ENCODE measurements at places on chromosomes 11 and 22.

DNA sequence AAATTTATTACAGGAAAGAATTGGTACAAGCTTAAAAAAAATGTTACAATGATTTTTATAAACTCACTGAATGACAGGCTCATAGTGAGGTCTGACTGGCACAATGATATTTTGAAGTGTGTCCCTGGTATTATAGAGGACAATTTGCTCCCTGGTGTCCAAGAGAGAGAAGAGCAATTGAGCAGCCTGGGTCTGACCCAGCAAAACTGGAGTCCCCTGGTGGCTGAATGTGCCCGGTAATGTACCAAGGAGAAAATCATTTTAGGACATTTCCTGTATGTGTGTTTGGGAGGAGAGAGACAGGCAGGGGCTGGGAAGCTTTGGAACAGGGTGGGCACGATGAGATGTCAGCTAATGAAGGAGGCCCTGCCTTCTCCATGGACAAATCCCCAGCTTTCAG is 125.3 kb downstream of the APOL5 start:
- peak; percentile 84 for DNase-seq

DNA sequence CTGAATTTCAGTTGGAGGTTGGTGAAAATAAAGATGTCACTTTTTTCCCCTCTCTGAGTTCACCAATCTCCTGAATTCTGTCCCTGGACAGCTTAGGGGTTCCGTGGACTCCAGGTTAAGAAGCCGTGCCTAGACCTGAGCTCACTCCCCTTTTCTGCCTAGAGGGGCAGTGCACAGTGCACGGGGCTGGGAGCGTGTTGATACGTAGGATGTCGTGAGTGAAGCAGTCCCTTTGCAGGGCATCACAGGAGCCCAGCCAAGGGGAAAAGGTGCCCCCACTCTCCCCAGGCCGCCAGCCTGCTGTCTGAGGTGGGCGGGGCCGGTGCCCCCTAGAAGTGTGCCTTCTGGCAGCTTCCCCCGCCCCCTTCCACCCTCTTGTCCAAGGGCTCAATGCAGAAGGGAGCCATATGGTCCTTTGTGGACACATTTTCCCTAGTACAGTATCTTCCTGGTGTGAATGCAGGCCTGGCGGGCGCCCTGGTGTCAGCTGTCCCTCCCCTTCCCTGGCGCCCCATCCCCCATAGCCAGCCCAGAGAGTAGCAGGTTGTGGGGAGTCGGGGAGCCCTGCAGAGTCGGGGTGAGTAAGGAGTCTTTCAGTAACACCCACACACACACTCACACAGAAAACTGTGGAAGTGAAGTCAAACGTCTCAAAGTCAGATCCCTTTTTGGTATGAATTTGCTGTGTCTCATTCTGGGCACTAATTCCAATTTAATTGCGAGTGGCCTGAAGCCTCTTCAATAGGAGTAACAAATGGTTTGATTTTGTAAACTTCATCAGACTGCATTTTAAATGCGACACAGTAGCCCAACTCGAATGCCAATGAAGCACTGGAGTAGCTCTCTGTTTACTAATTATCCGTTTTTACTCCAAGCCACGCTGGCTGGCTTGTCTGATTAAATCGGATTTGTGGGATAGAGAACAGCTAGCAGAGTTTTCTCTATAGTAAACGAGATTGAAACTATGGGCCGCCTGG is 67.5 kb upstream of the NNMT start:
- no peak for DNase-seq

DNA sequence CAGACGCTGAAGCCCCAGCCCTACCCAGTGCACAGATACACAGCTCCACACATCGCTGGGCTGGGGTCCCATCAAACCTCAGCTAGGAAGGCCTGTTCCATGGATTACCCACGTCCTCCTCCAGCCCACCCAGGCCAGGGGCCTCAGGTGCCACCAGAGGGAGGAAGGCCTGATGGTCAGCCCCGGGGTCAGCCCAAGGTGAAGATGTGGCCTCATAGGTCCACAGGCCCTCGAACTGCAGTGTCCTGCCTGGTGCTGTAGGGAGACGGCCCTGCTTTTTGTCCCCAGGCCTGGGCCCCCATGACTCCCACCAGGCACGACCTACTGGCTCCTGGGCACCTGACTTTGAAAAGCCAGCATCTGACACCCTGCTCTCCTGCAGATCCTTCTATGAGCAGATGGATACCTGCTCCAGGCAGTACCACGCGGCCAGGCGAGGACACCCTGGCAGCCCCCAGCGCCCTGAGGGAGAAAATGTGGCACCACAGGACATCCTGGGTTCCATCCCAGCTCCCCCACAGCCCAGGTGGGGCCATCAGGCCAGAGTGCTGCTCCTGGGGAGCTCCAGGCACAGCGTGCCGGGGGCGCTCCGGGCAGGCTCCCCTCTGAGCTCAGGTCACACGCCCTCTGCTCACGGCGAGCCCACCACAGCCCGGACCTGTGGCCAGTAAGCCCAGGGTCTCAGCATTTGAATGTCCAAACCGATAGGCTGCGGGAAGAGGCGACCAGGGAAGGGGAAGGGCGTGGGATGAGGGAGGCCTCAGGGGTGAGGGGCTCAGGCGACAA is 15.8 kb upstream of the MOB2 start:
- no peak for DNase-seq

DNA sequence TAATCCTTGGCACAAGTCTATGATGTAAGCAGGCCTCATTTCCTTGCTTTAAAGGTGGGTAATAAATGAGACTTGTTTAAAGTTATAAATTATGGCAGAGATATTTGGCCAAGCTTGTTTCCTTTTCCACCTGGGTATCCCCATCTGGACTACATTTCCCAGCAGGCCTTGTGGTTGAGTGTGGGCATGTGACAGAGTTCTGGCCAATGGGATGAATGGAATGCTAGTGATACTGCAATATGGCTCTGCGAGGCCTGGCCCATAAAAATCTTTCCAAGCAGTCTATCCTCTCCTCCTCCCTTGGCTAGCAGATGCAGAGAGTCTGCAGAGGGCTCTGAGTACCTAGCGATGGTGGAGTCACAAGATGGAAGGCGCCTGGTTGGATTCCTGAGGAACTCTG is 102.5 kb downstream of the TIMP3 start:
- peak; percentile 27 for DNase-seq

DNA sequence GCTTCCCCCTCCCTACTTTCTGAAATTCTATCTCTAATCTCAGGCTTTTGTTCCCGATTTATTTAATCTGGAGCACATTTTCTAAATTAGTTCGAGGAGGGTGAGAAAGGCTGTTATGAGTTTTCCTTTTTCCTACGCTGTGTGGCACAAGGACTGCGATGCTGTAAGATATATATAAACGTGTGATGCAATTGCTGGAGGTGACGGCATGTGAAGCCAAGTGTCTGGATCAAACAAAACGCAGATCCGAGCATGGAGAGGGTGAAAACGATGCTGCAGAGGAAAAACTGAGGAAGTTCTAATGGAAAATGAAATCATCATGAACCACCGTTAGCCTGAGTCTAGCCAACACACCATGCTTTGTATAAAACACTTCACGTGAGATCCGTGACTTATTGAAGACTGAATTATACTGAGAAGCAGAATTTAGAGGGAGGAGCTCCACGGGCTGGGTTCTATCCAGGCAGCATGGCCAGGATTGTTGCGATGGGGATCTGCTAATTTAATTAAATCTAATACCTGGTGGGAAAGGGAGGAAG is 4.4 kb downstream of the PKNOX2 start:
- DNase-seq, result no peak
